ENCODE measurements at places on chromosomes 4 and X.

GRCh38 chr4:100311181-100311580 is 120.9 kb upstream of the DDIT4L start:
- peak; percentile 49 for DNase-seq

- DNase-seq, result no peak
These were observed 105.5 kb upstream of the DDIT4L start for GRCh38 chr4:100295792-100296191.

- DNase-seq, result peak; percentile 63
These were observed 27.6 kb downstream of the WDR44 start for GRCh38 chrX:118373538-118373937.

DNA sequence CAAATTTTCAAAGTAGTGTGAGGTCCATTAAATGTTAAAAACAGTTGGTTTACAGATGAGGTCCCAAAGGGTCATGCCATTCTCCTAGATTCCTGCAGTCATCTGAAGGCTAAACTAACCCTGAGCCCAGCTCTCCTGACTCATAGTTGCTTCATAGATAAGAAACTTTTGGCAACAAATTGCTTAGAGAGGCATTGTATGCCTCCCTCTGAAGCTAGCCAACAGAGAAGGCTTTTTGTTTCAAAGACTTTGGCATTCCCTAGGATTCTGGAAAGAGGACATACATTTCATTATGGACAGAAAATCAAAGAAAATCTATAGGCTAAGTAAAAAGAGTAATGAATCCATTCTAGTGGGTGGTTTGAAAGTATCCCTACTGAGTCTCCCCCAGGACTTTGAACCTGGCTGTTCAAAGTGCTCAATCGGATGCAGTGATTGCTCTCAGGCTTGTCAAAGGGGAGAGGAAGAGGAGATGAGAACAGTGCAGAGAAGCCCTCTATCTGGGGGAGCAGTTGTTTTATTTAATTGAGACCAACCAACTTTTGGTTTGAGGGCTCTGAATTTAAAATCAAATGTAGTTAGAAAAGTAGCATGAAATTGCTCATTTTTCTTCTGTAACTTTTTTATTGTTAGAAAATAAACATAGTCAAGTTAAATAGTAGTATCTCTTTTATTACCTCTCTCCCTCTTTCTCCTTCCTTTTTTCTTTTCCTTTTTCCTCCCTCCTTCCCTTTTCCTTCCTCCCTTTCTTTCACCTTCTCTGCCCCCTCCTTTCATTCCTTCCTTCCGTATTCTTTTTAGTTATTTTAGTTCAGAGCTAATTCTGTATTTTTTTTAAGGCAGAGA is 72.3 kb upstream of the ZNF518B start:
- DNase-seq, result no peak

- no peak for DNase-seq
These were observed 695 bp downstream of the MTM1 start for GRCh38 chrX:150569155-150569477.

- peak; percentile 93 for DNase-seq
These were observed 213.4 kb upstream of the S100G start for GRCh38 chrX:16436348-16437188.

DNA sequence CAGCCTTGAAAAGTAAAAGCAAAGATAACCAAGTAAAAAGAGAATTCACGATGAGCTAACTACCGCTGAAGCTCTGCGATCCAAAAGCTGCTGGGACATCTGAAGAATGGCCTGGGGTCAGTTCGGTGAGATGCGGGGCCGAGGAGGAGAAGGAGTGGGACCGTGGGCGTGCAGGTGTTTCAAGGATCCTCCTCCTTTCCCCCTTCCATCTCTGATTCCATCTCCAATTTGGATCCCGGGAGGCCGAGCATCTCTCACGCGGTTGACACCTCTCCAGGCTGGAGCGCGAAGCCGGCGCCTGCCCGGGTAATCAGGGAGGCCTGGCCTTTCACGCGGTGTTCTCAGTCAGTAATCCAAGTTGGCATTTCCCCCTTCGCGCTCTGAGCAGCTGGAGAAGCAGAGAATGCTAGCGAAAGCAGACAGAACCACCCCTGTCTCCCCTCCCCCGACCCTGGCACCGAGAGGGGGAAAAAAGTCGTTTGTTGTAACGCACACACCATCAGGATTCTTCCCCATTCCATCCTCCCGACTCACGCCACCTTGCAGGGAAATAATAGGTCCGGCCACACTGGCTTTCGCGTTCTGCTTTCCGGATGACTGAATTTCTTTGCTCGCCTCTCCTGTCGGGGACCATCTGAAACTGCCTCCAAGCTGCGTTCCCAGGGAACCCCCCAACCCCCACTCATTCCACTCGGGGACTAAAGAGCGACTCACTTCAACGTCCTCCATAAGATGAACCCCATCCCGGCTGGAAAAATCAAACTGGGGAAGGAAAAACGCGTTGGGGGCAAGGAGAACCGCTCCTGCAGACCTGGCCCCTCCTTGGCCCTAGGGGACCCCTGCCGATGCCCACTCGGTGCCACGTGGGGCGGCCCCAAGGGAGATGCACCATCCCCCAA is 6.5 kb downstream of the NEUROG2 start:
- peak; percentile 42 for DNase-seq

GRCh38 chr4:3656416-3657356 is 109.5 kb upstream of the ADRA2C start:
- no peak for DNase-seq

DNA sequence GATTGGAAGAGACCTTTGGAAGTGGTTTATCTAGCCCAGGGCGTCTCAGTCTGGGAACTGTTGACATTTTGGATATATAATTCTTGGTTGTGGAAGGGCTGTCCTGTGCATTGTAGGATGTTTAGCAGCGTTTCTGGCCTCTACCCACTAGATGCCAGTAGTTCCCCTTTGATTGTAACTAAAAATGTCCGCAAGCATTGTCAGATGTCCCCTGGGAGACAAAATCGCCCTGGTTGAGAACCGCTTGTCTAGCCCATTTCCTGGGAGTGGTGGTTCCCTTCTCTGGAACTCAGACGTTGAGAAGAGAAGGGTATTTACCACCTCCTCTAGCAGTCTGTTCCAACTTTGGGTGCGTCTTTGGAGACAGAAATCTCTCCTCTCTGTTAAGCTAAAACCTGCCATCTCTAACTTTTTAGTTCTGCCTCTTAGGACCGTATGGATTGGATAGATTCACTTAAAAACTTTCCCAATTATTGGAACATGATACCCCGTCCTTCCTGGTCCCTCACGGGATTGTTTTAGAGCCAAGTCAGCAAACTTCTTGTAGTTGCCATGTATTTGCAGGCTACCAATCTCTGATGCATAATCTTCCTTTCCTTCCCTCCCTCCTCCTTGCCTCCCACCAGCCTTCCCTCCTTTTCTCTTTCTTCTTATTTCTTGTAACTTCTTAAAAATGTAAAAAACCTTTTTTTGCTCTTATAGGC is 13.9 kb downstream of the TMEM165 start:
- peak; percentile 43 for DNase-seq

GRCh38 chr4:21032089-21032645 is 331.9 kb downstream of the PACRGL start:
- no peak for DNase-seq

- DNase-seq, result no peak
These were observed 600 bp downstream of the POU3F4 start for GRCh38 chrX:83508526-83509253.

DNA sequence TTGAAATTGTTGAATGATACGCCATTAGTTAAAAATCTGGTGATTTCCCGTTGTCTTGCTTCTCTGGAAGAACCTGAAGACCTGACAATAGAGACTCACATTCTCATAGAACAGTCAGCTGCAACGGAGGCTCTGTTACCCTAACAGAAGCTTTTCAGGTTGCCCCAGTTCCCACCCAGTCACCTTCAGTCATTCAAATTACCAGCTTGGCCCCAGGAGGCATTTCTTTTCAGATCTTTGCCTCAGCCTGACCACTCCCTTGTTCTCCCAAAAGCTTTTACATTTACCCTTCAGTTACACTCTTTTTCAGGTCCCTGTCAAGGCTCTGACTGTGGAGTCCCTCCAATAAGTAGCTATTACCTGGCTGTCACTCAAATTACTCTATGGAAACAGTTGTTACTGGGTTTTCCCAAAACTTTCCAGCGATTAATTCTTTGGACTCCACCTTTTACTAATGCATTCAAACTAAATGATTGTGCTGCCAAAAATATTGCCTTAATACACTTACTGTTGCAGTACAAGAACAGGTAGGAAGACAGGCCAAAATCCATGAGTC is 162.2 kb upstream of the FTHL17 start:
- DNase-seq, result peak; percentile 93

DNA sequence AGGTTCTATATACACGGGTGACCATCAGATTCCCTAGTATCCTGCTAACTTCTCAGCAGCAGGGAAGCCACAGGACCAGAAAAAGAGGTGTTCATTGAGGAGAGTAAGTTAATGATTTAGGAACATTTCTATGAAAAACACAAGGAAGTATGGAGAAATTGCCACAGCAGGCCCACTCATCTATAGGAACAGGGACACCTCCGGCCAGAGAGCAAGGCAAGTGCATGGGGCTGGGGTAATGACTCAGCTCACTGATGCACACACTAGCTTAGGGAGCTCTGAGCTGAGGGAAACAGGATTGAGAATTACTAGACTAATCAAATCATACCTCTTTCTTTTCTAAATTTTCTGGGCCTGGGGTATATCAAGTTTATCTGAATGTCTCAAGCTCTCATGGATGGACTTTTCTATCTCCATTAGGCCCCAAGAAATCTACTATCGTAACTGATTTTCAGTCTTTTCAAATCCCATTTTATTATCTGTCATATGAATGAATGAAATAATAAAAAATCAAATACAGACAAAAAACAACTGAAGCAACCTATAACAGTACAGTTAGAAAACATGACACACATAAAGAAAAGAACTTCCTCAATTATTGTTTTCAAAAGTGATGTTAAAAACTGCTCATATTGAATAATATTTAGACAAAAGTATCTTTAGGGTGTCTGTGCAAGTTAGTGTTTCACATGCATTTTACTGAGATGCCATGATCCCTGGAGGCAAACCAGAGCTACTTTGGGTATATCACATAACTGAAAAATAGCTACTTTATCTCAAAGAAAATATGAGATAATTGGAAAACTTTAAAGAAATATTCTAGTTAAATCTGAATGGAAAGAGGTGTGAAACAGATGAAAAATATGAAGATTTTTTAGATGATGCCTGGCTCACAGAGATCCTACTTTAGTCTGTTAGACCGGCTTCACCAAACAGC is 89.8 kb downstream of the FBXO8 start:
- DNase-seq, result no peak

DNA sequence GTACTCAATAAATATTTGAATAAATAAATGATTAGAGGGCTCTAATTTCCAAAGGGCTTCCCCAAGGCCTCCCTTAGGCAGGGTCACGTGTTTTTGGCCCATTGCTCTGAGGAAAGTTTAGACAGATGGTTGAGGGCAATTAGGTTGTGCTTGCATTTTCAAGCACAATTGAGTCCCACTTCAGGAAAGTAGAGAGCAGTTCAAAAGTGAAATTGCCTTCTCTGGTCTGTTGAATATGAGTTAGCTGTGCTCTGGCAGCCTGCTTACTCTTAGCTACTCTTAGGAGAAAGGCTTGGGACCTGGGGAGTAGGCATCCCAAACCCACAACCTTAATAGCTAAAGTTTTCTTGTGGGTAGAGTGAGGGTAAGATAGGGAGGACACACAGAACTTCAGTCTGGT is 9.0 kb upstream of the DRP2 start:
- DNase-seq, result no peak

DNA sequence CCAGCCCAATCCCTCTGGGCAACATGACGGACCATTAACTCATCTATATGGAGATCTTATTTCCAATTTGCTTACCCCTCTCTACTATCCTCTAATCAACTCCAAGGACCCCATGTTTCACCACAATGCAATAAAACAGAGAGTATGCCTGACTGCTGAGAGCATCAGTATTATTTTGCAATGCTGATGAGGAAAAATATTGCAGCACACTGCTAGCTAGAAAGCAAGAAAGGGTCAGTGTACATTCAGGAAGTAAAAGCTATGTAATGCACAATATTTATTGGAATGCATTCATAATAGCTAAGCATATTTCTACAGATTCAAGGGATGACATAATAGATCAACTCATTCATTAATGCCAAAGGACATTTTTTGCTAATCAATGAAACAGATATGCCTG is 33.2 kb downstream of the ARAP2 start:
- DNase-seq, result no peak

DNA sequence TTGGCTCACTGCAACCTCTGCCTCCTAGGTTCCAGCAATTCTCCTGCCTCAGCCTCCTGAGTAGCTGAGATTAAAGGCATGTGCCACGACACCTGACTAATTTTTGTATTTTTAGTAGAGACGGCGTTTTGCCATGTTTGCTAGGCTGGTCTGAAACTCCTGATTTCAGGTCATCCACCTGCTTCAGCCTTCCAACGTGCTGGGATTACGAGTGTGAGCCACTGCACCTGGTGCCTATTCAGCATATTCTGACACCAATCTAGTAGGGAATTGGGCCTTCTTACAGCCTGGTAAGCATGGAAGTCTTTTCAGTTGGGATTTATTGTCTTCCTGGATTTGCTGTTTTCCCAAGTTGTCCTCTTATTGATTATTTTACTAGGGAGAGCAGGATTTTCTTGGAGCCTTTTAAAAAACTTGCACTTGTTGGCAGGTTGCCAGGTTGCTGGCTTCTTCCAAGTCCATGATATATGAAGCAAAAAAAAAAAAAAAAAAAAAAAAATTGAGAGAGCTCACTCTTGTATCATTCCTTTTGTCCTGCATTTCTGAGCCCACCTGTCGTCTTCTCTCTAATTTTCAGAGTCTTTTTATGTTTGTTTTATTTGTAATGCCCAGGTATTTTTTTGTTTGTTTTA is 43.7 kb downstream of the TMPRSS11E start:
- DNase-seq, result no peak

- peak; percentile 70 for DNase-seq
These were observed 431.2 kb downstream of the GPM6A start for GRCh38 chr4:175380841-175381240.

DNA sequence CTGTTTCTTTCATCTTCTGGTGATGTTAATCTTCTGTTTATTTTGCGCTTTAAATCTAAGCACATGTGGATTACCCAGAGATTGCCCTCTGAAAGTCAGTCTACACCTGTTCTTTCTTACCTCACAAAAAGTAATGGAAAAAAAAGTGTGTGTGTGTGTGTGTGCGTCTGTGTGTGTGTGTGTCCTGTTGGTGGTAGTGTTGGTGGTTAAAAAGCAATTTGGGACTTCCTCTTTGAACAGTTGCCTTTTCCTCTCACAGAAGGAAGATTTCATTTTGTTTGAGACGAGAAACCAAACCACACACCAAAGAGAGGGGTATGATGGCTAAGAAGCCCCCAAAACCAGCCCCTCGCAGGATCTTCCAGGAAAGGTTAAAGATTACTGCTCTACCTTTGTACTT is at the start of gene STAP1:
TSS of gene STAP1 (plus strand) at position 235 of the 400 bp plus-strand sequence. CDS start at position 318, 83 bp downstream.
- no peak for DNase-seq

DNA sequence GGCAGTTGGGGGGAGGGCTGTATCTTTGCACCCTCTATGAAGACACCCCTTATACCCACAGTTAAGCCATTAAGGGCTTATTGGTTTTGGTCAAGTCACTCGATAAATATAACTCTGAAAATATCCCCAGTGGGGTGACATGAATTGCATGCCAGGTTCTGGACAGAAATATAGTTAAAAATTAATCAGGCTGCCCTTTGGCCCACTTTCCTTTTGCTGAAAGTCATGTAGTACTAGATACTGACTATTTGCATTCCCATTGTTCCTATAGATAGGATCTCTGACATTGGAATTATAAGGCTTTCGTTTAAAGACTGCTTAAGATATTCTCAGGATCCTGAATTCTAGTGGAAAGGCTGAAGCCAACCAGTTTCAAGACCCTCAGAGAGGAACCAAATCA is 43.5 kb upstream of the LAMP2 start:
- DNase-seq, result no peak
